ENCODE measurements at places on chromosomes 7 and 10.

DNA sequence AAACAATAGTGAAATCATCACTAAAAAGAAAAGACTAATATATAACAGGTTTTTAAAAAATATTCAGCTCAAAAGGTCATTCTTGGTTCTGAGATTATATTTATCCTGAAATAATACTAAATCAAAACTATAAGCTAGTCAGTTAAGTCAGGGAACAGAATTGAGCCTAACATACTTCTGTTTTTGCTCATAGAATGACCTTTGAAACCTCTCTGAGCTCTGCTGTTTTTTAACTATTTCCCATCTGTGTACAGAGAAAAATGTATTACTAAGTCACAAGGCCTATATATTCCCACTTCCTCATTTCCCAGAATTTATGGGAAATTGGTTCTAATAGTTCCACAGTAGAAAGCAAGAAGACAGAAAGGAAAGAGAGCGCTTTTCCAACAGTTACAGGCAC, 346.8 kb upstream of the ETV1 start:
- DNase-seq: no peak

DNA sequence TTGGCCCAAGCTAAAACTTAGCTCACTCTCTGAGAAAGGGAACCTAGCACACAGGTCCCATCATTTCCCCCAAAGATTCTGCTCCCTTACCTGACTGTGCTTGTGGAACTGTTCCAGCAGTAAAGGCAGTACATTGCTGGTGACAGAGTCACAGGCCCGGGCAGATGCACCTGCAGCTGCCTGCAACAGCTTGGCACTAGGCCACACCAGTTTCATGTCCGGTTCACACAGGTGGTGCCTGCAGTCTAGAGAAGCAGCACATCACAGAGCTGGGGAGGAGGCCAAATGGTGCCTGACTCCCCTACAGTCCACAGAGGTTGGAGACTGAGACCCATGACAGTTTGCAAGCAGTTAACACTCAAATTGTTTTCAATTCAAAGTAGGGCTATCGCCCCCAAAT, 22.2 kb downstream of the ZDHHC16 start:
- no peak for DNase-seq

- no peak for DNase-seq
Observed at GRCh38 chr7:100102950-100103840, 1.8 kb downstream of the AP4M1 start.

- DNase-seq: no peak
Observed at GRCh38 chr7:114026486-114027089, 107.8 kb upstream of the PPP1R3A start.

Data from stimulated activated naive CD8-positive, alpha-beta T cell treated with anti-CD3 and anti-CD28 coated beads, Interleukin-15, Interleukin-2, amounts not matched to agents 100 U/mL and 50 U/mL, for 24 hours (primary cell).